Ureter (tissue), 1 donor: ENCODE measurements at places on chromosomes 1 and 21. TPM values are rescaled to one million over a fixed set of nuclear protein-coding genes. Genes with fewer than 3 reads are reported as not detected.

DNA sequence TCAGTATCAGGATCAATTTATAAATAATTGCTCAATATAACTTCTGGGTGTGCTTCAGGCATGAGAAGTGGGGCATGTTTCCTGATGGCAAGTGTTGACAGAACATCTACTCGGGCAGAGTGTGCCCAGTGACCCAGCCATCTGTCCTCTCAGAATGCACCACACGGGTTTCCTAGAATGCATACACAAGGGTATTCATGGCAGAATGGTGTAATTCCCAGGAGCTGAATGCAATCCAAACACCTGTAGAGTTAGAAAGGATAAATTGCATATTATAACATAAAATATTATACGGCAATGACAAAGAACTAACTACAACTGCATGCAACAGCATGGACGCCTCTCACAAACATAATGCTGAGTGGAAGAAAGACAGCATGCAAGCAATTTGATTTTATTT lies 391.9 kb downstream of the SIPA1L2 start:
- no peak for DNase-seq

- no peak for DNase-seq
Measured at GRCh38 chr1:116540088-116540487, 30.7 kb downstream of the CD58 start.

- DNase-seq, result no peak
Measured at GRCh38 chr1:27037518-27037917, 24.9 kb upstream of the TENT5B start.

FNDC5 gene
- 1.7 TPM for total RNA-seq

DNA sequence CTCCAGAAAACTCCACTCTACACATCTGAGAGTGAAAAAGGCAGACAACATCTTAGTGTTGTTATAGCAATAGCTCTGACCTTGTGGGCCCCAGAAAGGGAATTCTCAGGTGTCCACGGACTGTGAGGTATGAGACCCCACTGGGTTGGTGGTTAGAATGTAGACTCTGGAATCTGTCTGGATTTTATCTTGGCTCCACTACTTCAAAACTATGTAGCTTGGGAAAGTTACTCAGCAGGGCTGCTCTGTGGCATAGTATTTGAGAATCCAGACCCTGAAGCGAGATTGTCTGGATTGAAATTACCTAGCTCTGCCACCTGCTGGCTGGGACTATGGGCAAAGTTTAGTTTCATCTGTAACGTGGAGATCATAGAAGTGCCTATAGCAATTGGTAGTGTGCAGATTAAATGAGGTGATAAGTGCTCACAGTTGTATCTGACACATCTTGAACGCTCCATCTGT lies 25.8 kb downstream of the PRDM2 start:
- DNase-seq, result no peak

DNA sequence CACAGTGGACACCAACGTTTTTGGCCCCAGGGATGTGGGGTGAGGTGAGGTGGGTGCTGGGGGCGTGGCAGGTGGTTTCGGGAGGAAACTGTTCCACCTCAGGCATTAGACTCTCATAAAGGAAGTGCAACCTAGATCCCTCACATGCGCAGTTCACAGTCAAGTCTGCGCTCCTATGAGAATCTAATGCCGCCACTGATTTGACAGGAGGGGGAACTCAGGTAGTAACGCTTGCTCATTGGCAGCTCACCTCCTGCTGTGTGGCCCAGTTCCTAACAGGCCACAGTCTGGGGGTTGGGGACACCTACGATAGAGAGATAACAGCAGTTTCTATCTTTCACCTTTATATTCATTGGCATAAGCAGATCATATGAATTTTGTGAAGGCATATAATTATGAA lies 347.1 kb downstream of the VAV3 start:
- DNase-seq, result no peak

- DNase-seq, result peak; percentile 66
Measured at GRCh38 chr1:225653463-225654276, 747 bp upstream of the ENAH start.

DNA sequence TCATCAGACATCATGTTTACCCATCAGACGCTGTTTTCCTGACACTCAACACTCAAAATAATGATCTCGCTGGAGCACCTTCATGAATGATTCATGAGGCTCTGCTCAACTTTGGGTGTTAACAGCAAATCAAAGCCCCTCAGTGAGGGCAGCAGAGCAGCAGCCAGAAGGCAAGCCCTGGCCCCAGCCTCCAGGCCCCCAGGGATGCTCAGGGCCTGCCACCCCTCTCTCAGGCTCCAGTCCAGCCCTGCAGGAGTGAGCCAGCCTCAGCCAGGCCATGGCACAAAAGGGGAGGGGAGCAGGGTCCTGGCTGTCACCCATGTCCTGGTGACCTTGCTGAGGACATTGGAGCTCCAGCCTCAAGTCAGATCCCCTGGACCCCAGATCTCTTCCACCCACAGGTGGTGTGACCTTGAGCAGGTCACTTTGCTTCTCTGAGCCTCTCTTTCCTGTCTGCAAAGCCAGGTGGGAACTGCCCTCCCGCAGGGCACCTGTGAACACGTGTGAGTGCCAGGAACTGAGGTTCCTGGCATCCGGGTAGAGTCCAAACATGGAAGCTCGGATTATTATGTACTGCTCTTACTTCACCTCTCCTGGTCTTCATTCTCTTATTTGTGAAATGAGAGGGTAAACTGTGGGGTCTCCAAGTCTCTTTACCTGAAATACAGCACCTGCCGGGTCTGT lies 161.6 kb upstream of the VAMP3 start:
- DNase-seq, result no peak

NLRP3 gene
- total RNA-seq, result 1.9 TPM

GRCh38 chr1:12565094-12565965 lies 52.7 kb downstream of the DHRS3 start:
- no peak for DNase-seq

TSSK3 gene
- total RNA-seq, result 4.2 TPM

PTPRC gene
- 35.1 TPM for total RNA-seq

WNT3A gene
- total RNA-seq, result 0.21 TPM

GRCh38 chr1:182620924-182621585 lies 16.9 kb upstream of the RGS16 start:
- no peak for DNase-seq

DNA sequence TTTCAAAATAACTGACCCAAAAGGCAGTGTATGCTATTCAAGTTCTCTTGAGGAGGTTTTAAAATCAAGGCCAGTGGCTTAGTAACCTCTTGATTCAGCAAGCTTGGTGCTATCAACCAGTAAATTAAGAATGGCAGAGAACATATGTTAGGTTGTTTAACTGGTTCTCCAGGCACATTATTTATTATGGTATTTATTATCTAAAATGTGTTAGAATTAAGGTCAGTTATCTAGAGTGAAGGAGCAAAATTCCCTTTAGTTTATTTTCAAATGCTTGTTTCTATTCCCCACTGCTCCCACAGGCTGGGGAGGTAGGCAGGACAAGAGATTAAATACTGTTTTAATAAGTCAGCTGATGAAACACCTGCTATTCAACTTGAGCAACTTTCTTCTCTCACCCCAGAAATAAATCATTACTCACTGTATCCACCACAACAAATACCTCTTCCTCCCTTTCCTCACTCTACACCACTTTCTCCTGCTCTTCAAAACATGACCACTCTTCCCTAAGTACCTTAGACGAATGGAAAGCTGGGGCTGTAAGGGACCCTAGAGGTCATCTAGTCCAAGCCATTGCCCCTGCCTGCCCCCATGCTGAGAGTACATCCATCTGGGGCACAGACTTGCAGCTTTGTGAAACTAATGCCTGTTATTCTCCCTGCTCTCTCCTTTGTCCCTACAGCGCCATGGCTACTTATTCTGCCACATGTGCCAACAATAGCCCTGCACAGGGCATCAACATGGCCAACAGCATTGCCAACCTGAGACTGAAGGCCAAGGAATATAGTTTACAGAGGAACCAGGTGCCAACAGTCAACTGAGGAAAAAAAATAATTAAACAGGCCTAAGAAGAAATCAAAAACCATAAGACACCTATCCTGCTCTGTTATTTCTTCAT lies 71.7 kb downstream of the PRRX1 start:
- no peak for DNase-seq

EXTL1 gene
- total RNA-seq, result 0.23 TPM

DISP1 gene
- total RNA-seq, result 7.1 TPM

HES3 gene
- total RNA-seq, result not detected

SPRR5 gene
- total RNA-seq, result not detected

TCHH gene
- total RNA-seq, result not detected
